ENCODE measurements at places on chromosomes 16 and 17.

GRCh38 chr17:63309021-63309420 lies 137.1 kb downstream of the CYB561 start:
- DNase-seq, result no peak

- no peak for DNase-seq
Measured at GRCh38 chr17:61130330-61130729, 269.3 kb upstream of the TBX2 start.

DNA sequence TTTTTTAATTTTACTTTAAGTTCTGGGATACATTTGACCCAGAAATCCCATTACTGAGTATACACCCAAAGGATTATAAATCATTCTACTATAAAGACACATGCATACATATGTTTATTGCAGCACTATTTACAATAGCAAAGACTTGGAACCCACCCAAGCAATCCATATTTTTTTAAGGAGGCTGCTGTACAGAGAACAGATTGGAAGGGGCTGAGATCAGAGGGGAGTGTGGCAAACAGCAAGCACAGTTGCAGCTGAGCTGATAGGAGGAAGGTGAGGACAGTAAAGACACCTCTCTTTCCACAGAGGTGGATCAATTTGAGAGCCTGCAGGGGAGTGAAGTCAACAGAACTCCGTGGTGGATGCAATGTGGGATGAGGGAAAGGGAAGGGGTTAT lies 10.2 kb upstream of the TMEM238L start:
- DNase-seq, result no peak

- DNase-seq, result no peak
Measured at GRCh38 chr16:12542818-12543699, 260.6 kb downstream of the CPPED1 start.

- no peak for DNase-seq
Measured at GRCh38 chr17:58335061-58335731, 6.6 kb upstream of the TSPOAP1 start.

All from T-helper 2 cell (primary cell).